Spinal cord (tissue), 10 donors: ENCODE measurements at places on chromosomes 13 and 19.

DNA sequence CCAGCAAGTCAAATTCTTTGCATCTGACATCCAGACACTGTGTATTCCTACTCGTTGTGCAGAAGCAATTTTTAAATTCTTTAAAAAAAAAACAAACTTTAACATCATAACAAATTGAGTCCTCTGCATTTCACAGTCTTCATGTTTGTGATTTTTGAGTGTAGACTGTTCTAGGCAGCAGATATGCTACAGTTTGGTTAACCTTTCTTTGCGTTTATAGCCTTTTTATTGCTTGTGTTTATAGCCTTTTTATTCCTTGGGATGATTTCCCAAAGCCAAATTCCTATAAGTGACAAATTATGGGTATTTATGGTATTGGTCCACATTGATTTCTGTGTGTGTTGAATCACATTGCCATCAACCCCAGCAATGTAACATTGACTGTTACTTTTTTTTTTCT, 14.9 kb upstream of the RNF113B start:
- H3K36me3 ChIP-seq, result no peaks in the 10 kb centered on the region
- H3K27me3 ChIP-seq, result no peaks in the 10 kb centered on the region
- no peak overlapping the region for H3K4me3 ChIP-seq
- H3K27ac ChIP-seq, result no peak overlapping the region
- no peak for DNase-seq

DNA sequence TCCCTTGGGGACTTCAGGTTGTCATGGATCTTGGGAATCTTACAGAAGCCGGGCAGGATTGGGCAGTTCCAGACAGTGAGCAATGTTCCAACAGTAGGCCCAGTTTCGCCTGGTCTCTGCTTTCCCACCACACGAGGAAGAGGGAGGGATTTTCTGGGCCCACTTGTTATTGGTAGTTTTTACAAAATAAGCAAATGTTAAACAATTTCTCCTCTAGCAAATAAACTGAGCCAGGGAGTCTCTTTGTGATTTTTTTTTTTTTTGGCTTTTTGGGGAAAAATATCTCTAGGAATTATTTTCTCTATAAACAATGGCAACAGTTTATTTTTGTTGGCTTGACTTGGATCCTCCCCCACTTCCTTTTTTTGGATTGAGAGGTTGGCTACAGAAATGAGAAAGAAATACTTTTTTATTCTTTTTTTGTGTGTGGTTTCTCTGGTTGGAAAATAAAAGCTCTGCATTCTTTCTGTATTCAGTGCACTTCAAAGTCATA, 89.3 kb downstream of the TM9SF2 start:
- H3K4me1 ChIP-seq, result peaks cover 4% of the 10 kb centered on the region
- no peak overlapping the region for H3K4me3 ChIP-seq
- no peaks in the 10 kb centered on the region for H3K27me3 ChIP-seq
- no peaks in the 10 kb centered on the region for H3K36me3 ChIP-seq
- no peak for DNase-seq

- H3K27ac ChIP-seq, result peak within 1 kb of the TSS; percentile 87
- no peaks in the 10 kb centered on the region for H3K27me3 ChIP-seq
- peak within 1 kb of the TSS; percentile 71 for H3K4me3 ChIP-seq
- peak; percentile 49 for DNase-seq
- peaks cover 36% of the 10 kb centered on the region for H3K4me1 ChIP-seq
Observed at GRCh38 chr19:35268536-35269437, at the start of gene USF2. TSS of gene USF2 (plus strand) at chr19:35268962. CDS start at chr19:35269102, 140 bp downstream.

- DNase-seq, result no peak
- no peak overlapping the region for H3K27ac ChIP-seq
- H3K36me3 ChIP-seq, result peaks cover 6% of the 10 kb centered on the region
- no peak overlapping the region for H3K4me3 ChIP-seq
Observed at GRCh38 chr13:110249326-110249725, 57.6 kb downstream of the COL4A1 start.

DNA sequence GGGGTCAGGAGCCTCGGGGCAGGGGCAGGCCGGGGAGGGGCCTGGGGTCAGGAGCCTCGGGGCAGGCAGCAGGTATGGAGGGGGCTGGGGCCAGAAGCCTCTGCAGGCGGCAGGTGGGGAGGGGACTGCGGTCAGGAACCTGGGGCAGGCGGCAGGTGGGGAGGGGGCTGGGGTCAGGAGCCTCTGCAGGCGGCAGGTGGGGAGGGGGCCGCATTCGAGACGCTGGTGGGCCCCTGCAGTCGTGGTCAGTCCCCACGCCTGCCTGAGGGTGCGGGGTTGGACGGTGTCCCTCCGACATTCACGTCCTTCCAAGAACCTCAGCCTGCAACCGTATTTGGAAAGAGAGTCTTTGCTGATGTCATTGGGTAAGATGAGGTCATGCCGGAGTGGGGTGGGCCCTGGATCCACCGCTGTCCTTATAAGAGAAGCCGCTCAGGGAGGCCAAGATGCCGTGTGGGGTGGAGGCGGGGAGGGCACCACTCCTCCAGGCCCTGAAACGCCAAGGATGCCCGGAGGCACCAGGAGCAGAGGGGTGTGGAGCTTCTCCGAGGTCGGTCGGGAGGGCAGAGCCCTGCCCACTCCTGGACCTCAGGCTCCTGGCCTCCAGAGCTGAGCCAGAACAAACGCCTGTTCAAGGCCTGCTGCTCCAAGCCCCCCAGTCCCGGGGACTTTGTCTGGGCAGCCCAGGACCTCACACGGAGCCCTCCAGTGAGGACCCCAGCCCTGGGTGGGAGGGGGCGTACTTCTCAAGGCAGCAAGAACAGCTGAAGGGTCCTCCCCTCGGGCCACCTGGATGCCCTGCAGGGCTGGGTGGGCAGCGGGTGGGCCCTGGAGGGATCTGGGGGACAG, 30.1 kb downstream of the PIP5K1C start:
- H3K27ac ChIP-seq, result peak overlapping the region; percentile 92
- DNase-seq, result no peak
- no peaks in the 10 kb centered on the region for H3K27me3 ChIP-seq
- H3K4me1 ChIP-seq, result peaks cover 62% of the 10 kb centered on the region

- DNase-seq, result no peak
- H3K36me3 ChIP-seq, result no peaks in the 10 kb centered on the region
- H3K27ac ChIP-seq, result no peak overlapping the region
Observed at GRCh38 chr19:3033595-3034405, 4.7 kb upstream of the TLE2 start.

GRCh38 chr13:27252467-27252866, 1.1 kb downstream of the RPL21 start:
- H3K27me3 ChIP-seq, result no peaks in the 10 kb centered on the region
- H3K36me3 ChIP-seq, result peaks cover 15% of the 10 kb centered on the region
- no peaks in the 10 kb centered on the region for H3K4me1 ChIP-seq
- no peak overlapping the region for H3K27ac ChIP-seq
- DNase-seq, result no peak
- peak overlapping the region; percentile 89 for H3K4me3 ChIP-seq

DNA sequence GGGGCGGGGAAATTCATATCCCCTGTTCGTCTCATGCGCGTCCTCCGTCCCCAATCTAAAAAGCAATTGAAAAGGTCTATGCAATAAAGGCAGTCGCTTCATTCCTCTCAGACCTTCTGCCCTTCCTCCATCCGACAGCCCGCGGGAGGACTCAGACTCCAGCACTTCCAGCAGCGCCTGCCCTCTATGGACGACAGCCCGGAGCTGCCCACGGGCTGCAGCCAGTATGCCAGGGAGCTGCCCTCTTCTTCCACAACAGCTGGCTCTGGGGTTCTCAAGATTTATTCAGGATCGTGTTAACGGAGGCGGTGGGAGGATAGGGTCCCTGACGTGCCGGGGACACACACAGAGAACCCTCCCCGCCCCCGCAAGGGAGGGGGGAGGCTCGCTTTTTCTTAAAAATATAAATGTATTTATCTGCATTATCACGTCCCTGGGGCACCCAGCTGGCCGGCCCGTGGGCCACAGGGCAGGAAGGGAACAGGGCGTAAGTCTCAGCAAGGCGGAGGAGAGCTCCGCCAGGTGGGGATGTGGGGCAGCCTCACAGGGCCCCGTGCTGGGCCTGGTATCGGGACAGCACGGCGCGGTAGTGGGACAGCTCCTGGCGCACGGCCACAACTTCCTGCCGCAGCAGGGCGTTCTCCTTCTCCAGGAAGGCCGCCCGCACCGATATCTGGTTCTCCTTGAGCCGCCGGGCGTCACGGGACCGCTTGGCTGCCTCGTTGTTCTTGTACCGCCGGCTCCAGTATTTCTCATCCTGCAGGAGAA, 6.7 kb downstream of the DBP start:
- H3K36me3 ChIP-seq, result peaks cover 74% of the 10 kb centered on the region
- DNase-seq, result no peak
- peaks cover 63% of the 10 kb centered on the region for H3K4me1 ChIP-seq
- peak overlapping the region; percentile 69 for H3K27ac ChIP-seq
- H3K4me3 ChIP-seq, result no peak overlapping the region

- DNase-seq, result no peak
- no peak overlapping the region for H3K27ac ChIP-seq
- H3K4me1 ChIP-seq, result peaks cover 4% of the 10 kb centered on the region
- no peaks in the 10 kb centered on the region for H3K27me3 ChIP-seq
Observed at GRCh38 chr13:109091249-109091648, 461.8 kb downstream of the MYO16 start.

DNA sequence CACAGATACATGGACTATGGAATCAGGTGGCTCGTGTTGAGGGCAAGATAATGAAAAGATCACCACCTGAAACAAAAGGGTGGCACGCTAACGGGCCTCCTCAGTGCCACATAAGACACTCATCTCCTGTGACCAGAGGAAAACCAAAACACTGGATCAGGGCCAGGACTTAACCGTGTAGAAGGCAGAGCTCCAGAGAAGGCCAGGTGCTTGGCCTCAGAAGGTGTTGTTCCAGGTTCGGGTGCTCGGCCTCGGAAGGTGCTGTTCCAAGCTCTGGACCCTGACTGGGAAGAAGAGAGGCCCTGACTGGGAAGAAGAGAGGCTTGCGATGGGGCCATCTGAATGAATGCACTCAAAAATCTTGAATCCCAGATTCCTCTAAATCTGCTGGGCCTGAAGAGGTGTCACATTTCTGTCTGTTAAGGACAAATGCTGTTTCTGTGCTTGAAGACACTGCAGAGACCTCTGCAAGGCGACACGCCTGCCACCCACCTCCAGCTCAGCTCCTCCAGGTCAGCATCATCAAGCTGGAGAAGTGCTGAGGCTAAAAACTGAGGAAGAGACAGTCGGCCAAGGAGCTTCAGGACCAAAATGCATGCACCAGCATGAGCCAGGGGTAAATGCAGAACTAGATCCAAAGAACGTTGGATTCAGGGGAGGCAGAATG, 2.7 kb upstream of the RASA3 start:
- no peaks in the 10 kb centered on the region for H3K36me3 ChIP-seq
- H3K27me3 ChIP-seq, result no peaks in the 10 kb centered on the region
- peaks cover 31% of the 10 kb centered on the region for H3K4me1 ChIP-seq
- no peak for DNase-seq
- no peak overlapping the region for H3K4me3 ChIP-seq
- no peak overlapping the region for H3K27ac ChIP-seq

GRCh38 chr13:26025196-26025595, 26.6 kb downstream of the SHISA2 start:
- no peaks in the 10 kb centered on the region for H3K27me3 ChIP-seq
- H3K36me3 ChIP-seq, result peaks cover 3% of the 10 kb centered on the region
- H3K27ac ChIP-seq, result no peak overlapping the region
- H3K4me3 ChIP-seq, result no peak overlapping the region

GRCh38 chr19:17999684-18000479, 8.1 kb upstream of the ARRDC2 start:
- no peak for DNase-seq
- H3K4me3 ChIP-seq, result no peak overlapping the region
- H3K4me1 ChIP-seq, result peaks cover 9% of the 10 kb centered on the region
- H3K27ac ChIP-seq, result no peak overlapping the region
- peaks cover 29% of the 10 kb centered on the region for H3K36me3 ChIP-seq
- H3K27me3 ChIP-seq, result peaks cover 18% of the 10 kb centered on the region

GRCh38 chr13:32126756-32127155, 95.2 kb downstream of the FRY start:
- no peak overlapping the region for H3K27ac ChIP-seq
- peaks cover 4% of the 10 kb centered on the region for H3K36me3 ChIP-seq
- H3K4me1 ChIP-seq, result no peaks in the 10 kb centered on the region
- H3K4me3 ChIP-seq, result no peak overlapping the region
- no peaks in the 10 kb centered on the region for H3K27me3 ChIP-seq
- no peak for DNase-seq

DNA sequence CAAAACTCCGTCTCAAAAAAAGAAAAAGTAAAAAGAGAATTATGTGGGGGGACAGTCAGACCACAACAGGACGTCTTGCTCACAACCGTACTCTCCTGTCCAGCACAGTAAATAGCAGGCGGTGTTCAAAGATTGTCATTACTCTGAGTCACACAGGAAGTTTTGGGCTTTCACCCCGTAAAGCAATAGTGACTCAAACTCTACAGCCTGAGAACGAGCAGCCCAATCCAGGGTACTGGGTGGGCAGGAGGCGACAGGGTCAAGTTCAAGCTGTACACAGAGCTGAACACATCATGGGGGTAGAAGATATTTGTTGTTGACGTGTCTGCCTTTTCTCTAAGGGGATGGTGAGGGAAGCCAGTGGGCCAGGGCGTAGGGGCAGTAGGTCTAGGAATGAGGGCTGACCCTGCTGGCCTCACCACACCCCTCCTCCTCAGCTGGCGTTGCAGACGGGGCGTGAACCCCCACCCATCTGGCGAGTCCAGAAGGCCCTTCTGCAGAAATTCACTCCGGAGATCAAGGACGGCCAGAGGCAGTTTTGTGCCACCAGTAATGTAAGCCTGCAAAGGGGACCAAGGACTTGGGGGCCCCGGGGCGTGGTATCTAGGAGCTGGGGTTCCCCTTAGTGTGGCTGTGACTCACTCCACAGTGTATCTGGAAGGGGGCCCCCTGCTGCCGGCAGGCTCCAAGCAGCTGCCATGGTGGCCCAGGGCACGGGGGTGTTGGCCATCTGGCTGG, 23.3 kb downstream of the PRR12 start:
- H3K4me1 ChIP-seq, result no peaks in the 10 kb centered on the region
- DNase-seq, result no peak
- no peak overlapping the region for H3K4me3 ChIP-seq

DNA sequence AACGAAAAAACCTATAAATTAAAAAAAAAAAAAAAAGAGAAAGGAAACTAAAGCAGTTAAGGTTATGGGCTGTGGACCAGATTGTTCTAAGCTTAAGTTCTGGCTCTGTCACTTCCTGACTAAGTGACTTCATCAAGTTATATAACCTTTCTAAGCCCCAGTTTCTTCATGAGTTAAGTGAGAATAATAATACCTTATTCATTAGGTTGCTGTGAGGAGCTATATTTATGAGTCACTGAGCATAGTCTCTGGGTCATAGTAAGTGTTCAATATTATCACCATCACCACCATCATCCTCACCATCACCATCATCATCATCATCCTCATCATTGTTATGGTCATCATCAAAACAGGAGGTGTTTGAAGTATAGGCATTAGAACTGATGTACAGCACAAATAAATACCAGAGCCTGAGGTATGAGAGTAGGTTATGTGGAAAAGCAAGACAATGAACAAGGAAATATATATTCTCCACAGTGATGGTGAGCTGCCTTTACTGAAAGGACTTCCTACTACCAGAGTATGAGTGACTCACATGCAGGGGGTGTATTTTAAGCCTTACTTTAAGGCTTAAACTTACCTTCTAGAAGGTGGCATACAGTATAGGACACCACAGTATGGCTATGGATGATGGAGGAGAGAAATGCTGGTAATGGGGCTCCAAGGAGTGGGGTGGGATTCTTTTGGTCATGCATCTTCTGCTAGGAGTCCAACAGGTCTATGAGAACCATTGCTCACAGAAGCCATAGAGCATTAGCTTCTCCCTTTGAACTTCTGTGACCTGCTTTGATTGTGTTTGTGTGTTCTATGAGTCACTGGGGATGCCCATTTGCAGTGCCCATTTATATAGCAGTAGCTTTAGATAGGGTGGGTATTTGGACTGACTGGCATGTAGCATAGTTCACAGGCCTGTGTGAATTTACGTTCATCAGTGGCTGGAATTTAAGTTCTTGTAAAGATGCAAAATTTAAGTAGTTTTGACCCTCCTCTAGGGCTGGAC, 104.4 kb downstream of the KLF5 start:
- no peaks in the 10 kb centered on the region for H3K4me1 ChIP-seq
- H3K4me3 ChIP-seq, result no peak overlapping the region
- H3K27me3 ChIP-seq, result no peaks in the 10 kb centered on the region
